Esophagus muscularis mucosa (tissue), 4 donors: ENCODE measurements at places on chromosomes 11 and 22. TPM values are rescaled to one million over a fixed set of nuclear protein-coding genes. Genes with fewer than 3 reads are reported as not detected.

FXYD6 gene
- 105 TPM for total RNA-seq

SOX10 gene
- 29.5 TPM for total RNA-seq

ADAMTS8 gene
- total RNA-seq = 33.8 TPM

- H3K4me3 ChIP-seq = no peak overlapping the region
- no peak for DNase-seq
- H3K27ac ChIP-seq = no peak overlapping the region
- H3K36me3 ChIP-seq = no peaks in the 10 kb centered on the region
- no peaks in the 10 kb centered on the region for H3K27me3 ChIP-seq
Observed at GRCh38 chr22:22684580-22685561, 40.5 kb downstream of the GGTLC2 start.

DNA sequence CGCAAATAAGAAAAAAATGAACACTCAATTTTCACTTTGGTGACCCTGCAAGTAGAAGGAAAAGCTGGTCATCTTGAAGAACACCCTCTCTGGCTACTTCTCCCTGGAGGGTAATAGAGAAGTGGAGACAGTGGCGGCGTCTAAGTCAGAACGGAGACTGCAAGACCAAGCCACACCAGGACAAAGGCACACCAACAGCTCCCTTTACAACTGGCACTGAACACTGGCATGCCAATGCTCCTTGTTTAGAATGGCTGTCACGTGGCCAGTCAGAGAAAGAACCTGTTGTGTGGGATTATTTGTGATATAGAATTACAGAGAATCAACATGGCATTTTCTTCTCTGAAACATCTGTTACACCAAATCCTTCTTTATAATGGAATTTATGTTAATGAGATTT lies 61.3 kb upstream of the YPEL1 start:
- no peaks in the 10 kb centered on the region for H3K4me1 ChIP-seq
- no peak for DNase-seq
- H3K4me3 ChIP-seq = no peak overlapping the region
- H3K36me3 ChIP-seq = peaks cover 40% of the 10 kb centered on the region
- H3K27me3 ChIP-seq = no peaks in the 10 kb centered on the region

- DNase-seq = no peak
- no peaks in the 10 kb centered on the region for H3K27me3 ChIP-seq
- H3K4me3 ChIP-seq = no peak overlapping the region
Observed at GRCh38 chr11:17415523-17416104, 27.2 kb upstream of the KCNJ11 start.
